ENCODE measurements at places on chromosomes 13 and 19.

- no peak for DNase-seq
Observed at GRCh38 chr13:104954210-104954609, 1581.3 kb downstream of the EFNB2 start.

DNA sequence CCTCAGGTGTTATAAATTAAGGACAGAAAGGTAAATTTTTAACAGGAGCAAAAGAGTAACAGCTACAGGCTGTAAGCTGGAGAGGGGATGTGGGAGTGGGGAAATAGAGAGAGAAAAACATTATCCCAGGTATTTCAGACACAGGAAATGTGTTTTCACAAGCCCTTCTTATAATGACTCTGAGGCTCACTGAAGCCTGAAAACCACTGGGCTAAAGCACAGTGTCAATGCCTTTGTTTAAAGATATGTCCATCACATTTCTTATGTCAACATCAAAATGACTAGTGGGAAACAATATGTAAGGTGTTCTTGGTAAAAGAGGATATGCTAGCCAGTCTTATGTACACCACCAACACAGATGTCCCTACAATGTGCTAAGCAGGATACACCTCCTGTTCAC is 365.9 kb downstream of the FGF14 start:
- DNase-seq, result peak; percentile 79

GRCh38 chr19:36009220-36009619 is 607 bp upstream of the SYNE4 start:
- peak; percentile 20 for DNase-seq

DNA sequence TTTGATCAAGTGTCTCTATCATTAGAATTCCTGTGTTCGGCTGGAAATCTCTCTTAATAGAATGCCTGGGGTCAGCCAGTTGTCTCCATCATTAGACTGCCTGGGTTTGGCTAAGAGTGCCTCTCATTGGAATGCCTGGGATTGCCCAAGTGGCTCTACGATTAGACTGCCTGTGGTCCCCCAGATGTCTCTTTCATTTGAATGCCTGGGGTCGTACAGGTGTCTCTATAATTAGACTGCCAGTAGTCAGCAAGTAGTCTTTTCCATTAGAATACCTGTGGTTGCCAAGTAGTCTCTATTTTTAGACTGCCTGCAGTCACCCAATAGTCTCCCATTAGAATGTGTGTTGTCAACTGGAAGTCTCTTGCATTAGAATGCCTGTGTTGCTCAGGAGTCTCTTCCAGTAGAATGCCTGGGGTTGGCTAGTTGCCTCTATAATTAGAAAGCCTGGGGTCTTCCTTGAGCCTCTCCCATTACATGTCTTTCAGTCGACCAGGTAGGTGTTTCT is 1523.2 kb downstream of the UQCRFS1 start:
- no peak for DNase-seq

GRCh38 chr13:33940898-33941297 is 122.9 kb downstream of the RFC3 start:
- DNase-seq, result no peak

DNA sequence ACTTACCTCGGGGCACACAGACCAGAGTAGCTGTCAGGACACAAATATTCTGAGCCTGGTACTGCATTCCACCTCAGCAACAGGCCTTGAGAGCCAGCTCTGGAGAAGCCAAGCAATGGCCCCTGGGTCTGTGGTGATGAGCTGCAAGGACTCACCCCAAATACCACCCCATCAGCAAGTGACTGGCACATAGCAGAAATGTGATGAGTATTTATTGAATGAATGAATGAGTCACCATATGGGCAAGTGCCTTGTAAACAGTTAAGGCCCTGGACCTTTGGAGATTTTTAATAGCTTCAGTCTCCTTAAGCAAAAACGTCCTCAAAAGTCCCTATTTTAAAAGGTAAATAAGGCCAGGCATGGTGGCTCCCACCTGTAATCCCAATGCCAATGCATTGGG is 18.2 kb downstream of the GSX1 start:
- DNase-seq, result no peak

DNA sequence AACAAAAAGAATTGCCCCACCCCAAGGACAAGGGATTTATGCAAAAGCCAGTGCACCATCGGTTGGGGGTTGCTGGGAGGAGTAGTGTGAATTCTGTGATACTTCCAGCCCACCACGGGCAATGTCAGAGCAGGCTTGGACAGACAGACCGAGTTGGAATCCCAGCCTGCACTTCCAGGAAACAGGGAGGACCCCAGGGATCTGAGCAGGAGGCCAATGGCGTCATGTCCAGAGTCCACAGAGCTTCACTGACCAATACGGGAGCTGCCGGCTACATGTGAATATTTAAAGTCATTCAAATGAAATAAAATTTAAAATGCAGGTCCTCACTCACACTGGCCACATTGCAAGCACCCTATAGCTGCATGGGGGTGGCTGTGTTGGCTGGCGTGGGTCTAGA is 10.9 kb downstream of the ZNRF4 start:
- no peak for DNase-seq

DNA sequence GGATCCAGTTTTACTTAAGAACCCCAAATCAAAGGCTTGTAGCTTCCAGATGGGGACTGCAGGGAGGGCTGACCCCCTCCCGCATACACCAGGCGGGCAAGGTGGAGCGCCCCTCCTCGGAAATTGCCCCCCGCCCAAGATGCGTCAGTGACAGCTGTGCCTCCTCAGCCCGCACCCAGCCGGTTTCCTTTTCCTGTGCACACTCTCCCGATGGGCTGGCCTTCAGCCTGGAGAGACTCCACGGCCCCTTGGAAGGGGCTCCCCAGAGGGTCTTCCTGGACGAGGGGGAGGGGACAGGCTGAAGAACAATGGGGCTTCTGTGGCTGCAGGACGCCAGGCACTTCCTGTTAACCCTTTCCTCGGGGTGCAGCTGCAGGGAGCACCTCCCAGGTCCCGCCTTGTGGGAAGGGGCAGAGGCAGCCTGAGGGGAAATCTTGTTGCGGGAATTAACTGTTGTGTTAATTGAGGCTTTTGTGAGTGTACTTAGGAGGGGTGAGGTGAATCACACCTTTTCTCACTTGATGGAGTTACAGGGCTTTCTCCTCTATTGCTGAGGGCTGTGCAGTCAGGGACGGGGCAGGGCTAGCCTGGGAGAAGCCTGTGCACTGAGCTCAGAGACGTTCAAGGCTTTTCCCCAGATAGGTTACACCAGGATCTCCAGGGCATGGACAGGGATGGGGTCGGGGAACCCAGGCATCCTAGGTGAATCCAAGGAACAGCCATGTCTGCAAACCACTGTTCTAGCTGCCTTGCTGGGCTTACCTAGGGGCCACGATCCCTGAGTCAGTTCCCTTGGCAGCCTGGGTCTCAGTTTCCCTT is 14.3 kb downstream of the IER2 start:
- peak; percentile 49 for DNase-seq

GRCh38 chr19:7617735-7618134 is 11.6 kb downstream of the XAB2 start:
- DNase-seq, result no peak

GRCh38 chr19:4673216-4673615 is 3.1 kb upstream of the MYDGF start:
- no peak for DNase-seq

DNA sequence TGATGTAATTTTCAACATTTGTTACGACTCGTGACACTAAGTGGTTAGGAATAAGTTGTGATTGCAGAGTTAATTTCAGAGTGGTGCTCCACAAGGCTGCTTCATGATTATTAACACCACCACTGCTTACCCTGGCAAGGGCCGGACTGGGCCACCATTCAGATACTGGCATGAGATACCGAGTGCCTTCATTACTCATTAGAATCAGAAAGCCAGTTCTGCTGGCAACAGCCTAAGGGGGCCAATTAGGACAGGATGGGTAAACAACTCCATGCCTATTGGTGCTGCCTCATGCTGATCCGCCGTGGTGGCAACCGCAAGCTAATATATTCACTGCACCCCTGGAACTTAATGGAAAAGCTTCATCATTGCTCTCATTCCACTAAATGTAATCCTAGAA is 575.1 kb downstream of the EFNB2 start:
- DNase-seq, result no peak

GRCh38 chr13:48731001-48731658 is 77.4 kb downstream of the CYSLTR2 start:
- DNase-seq, result no peak

GRCh38 chr13:77013853-77014542 is 13.0 kb downstream of the FBXL3 start:
- DNase-seq, result no peak

Data from NCI-H1092 treated with DMSO at 0.1 percent for 48 hours (cell line).